Stimulated activated CD8-positive, alpha-beta memory T cell treated with anti-CD3 and anti-CD28 coated beads, Interleukin-15, amount 100 ng/mL, for 24 hours (primary cell): ENCODE measurements at places on chromosomes 7 and 10.

GRCh38 chr10:130834170-130834569 lies 477.4 kb downstream of the TCERG1L start:
- no peak for DNase-seq

- no peak for DNase-seq
Measured at GRCh38 chr10:122566632-122567031, 6.1 kb downstream of the DMBT1 start.

DNA sequence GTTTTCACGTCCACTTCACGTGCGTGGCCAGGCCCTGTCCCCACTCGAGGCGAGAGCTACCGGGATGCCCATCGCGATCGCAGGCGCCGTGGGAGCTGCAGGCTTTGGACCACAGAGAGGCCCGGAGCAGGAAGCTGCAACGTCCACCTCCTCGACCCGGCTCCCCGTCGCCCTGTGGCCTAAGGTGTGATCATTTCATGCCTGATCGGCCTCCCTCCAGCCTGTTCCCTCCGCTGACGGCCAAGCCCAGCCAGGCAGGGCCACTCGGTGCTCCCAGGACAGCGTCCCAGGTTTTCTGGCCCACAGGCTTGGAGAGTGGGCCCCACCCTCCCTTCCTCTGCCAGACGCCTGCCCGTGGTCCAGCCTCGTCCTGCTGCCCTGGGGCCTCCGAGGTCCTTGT lies 19.6 kb downstream of the KNDC1 start:
- DNase-seq, result no peak

- DNase-seq, result no peak
Measured at GRCh38 chr7:29878081-29878688, 71.9 kb downstream of the WIPF3 start.

DNA sequence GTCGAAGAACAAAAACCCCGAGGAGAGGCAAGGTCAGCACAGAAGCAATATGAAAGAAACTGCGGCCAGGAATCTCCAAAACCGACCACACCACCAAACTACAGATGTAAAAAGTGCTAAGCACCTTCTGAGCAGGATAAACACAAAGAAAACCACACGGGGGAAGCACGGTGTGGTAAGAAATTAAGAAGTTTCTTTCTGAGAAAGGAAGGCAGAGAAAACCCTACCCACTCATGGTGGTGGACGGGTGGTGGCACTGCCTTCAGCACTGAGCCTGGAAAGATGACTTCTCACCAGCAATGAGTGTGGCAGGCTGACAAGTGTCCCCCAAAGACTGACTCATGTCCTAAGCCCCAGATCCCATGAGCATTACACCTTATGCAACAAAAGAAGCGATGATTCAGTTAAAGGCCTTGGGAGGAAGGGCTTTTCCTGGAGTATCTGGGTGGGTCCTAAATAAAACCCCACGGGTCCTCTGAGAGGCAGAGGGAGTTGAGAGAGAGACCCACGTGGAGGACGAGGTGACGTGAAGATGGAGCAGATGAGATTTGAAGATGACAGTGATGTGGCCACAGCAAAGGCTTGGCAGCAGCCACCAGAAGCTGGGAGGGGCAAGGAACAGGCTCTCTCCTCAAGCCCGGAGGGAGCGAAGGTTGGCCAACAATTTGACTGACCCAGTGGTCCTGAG lies 124.9 kb downstream of the DLG5 start:
- no peak for DNase-seq

GRCh38 chr10:101629837-101630632 lies 41.9 kb downstream of the DPCD start:
- no peak for DNase-seq

- no peak for DNase-seq
Measured at GRCh38 chr10:14949291-14949690, 4.6 kb downstream of the DCLRE1C start.

GRCh38 chr7:44066494-44067063 lies 1.2 kb upstream of the PGAM2 start:
- DNase-seq, result no peak

DNA sequence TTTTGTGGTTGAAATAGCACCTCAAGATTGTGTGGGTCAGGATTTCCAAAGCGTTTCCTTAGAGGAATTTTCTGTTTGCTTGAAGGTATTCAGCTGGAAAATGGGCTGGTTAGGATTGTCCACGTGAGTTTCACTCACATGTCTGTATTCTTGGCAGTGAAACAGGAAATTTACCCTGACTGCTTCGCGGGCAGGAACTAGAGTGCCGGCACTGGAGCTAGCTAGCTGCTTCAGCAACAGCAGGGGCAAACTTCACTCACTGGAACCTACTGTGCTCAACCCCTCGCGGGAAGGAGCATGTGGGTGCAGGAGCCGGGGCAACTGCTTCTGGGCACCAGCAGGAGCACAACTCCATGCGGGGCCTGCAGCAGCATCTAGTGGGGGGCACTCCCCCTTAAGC lies 38.0 kb upstream of the RTKN2 start:
- no peak for DNase-seq

DNA sequence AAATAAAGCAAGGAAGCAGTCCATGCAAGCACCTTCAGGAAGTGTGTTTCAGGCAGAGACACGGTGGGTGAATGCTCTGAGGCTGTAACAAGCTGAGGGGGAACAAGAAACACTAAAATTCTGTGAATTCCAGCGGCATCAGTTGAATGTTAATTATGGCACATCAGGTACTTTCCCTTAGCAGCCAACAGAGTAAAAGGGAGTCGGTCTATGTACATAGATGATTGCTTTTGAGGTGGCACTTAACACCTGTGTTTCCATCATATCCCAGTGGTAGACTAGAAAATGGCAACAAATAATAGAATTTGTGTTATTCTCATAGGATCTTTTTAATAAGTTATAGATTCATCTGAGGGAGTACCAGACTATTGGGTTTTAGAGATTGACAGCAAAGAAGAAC lies 481.0 kb upstream of the KLF6 start:
- DNase-seq, result no peak

- DNase-seq, result no peak
Measured at GRCh38 chr10:114167985-114168384, 6.0 kb downstream of the CCDC186 start.

DNA sequence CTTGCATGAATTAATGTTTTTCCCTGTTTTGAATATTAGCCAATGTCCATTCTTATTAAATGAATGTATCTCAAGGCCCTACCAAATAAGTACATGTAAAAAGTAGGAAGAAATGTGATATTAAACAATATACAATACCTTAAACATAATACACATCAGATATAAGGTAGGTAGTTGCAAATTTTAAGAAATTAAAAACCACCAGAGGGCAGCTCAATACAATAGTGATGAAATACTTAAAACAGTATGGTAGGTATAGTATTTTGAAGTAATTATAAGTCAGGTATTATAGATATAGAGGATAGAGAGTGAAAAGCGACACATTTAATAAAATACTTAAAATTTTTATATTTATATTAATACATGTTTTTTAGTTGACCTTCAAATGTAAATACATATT lies 43.6 kb upstream of the CDK14 start:
- no peak for DNase-seq

DNA sequence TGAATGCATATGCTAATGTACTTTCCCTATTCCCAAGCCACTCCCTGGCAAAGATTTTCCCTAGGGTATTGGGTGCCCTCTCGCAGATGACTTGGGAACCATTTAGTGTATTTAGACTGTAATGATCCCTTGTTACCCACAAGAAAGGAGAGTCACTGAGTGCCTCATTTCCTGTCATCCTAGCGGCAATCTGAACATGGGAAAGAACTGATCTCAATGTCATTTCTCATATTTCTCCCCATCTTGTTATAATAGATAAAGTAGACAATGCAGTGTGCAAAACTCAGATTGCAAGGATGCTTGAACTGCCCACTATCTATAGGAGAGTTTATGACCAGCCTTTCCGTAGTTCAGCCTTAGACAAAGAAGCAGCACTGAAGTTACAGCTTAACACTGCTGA lies 123.3 kb downstream of the MICU1 start:
- no peak for DNase-seq

DNA sequence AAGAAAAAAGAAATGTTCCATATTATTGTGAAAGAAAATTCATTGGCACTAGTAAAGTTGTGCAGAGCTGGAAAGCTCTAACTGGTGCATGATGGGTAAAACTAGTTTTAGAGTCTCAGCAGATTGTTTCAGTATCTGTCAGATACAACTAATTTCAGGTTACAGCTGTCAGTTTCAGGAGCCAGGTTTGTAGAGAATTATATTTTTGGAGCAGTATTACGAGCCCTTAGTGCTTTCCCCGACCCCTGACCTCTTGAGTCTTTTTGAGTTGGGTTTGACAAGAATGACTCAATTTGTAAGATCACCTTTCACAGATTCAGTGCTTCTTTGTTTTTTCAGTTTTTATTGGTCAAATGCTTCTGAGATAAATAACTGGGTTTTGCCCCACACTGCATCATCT lies 366.4 kb upstream of the PLXDC2 start:
- DNase-seq, result no peak

GRCh38 chr7:10537764-10538163 lies 435.9 kb upstream of the PHF14 start:
- no peak for DNase-seq

GRCh38 chr7:8128449-8129317 lies 133.3 kb downstream of the ICA1 start:
- no peak for DNase-seq

DNA sequence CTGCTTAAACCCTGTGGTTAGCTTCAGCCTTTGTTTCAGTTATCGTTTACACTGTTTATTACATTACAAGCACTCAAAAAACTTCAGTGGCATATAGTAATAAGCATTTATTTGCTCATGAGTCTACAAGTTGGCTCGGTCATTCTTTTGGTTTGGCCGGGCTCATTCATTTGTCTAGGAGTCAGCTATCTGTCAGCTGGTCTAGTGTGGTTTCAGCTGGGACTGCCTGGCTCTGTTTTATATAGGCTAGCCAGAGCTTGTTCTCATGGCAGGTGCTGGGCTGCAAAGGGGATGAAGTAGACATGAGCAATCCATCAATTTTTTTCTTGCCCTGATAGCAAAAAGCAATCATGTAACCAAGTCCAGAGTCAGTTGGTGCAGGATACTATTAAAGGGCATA lies 103.6 kb downstream of the MKLN1 start:
- no peak for DNase-seq

GRCh38 chr10:116913695-116914094 lies 64.4 kb downstream of the ENO4 start:
- no peak for DNase-seq

DNA sequence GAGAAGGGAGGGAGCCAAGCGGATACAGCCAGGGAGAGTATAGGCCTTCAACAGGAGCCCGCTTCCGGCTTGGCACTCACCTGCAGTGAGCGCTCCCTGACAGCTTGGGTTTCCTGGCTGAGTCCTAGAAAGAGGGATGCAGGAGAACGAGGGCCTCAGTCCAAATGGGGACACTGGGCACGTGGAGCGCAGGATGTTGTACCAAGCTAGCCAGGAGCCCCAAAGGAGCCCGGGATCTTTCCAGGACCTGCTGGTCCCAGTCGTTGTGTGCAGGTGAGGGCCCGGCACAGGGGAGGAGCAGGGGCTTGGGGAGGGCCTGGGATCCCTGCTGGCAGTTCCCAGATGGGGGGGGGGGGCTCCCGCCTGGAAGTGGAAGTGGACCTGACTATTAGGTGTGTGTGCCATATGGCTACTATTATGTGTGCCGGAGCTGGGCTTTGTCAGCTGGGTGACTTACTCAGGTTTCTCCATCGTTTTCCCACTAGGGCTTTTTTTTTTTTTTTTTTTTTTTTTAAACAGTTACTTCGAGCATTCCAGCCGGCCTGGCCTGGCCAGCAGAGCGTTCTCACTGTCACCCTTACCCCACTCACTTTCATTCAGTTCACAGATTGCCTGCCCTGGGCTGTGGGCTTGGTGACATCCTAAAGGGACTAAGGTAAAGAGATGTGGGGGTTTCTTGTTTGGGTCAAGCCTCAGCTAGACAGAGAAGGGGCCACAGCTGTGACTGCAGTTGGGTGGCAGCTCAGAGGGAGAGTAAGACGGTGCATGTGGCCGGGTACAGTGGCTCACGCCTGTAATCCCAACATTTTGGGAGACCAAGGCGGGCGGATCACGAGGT lies 3.8 kb downstream of the AGAP3 start:
- no peak for DNase-seq

GRCh38 chr10:114427124-114427852 lies 23.0 kb upstream of the AFAP1L2 start:
- DNase-seq, result no peak

- DNase-seq, result no peak
Measured at GRCh38 chr7:116942504-116942903, 10.8 kb upstream of the ST7 start.

DNA sequence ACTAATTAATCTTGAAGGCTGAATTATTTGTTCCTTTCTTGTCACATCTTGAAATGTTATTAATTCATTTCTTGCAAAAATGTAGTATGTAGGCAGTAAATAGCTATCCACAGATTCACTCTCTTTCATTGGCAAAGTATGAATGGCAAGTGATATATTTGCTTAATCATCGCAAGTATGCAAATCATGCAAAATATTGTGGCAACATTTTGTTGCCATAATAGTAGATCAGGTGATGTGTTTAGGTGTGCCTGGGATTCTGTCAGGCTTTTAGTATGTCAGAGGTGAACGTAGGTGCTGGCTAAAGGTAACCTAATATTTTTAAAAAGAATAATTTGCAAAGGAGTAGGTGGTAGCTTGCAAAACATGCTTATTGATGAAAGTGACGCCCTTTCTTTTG lies 5.9 kb downstream of the MAP3K8 start:
- no peak for DNase-seq

DNA sequence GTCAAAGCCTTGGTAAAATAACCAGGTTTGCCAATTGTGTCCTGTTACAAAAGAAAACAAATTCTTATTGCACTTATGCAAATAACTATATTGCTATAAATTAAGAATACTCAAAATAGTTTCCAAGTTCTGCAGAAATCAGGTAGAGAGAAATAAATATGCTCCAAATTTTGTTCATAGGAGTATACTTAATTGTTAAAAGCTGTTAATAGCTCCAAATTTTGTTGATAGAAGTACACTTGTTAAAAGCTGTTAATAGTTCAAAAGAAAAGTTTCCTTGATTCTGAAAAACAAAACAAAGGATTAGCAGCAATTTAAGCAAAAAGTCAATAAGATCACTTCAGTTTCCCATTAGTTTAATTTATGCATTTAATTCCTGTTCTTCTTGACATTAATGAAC lies 46.4 kb upstream of the ZNF138 start:
- no peak for DNase-seq

DNA sequence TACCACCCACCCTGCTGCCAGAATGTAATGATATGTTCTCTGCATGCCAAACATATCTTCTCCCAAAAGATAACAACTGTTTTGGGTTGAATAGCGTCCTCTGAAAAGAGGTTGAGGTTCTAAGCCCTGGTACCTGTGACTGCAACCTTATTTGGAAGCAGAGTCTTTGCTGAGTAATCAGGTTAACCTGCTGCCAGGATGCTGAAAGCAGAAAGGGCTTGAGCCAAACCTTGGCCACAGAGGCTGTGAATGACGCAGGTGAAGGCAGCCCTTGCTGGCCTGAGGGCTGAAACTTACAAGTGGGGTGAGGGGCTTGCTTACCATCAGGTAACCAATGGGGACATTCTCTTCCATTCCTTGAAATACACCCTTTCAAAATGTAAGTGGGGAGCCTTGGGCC lies 151.8 kb upstream of the RHEB start:
- DNase-seq, result no peak
